HL-60 (cell line): ENCODE measurements at places on chromosomes 7 and 10.

DNA sequence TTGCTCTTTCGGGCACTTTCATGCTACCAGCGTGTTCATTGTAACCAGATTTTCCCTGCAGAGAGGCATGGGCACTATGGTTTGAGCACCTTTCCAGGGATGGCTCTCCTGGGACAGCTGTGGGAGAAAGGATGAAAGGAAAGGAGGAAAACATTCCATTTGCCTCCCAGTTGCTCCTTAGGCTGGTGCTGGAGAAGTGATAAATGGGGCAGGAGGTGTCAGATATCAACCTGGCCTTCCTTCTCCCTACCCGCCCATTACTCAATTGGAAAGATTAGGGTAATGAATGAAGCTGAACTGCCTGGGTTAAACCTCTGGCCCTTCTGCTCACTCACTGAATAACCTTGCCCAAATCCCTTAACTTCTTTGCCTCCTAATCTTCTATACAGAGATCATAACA is 228.4 kb downstream of the PLXNA4 start:
- no peak for DNase-seq

- no peak for DNase-seq
Measured at GRCh38 chr7:67724435-67724834, 727.8 kb downstream of the TYW1 start.

DNA sequence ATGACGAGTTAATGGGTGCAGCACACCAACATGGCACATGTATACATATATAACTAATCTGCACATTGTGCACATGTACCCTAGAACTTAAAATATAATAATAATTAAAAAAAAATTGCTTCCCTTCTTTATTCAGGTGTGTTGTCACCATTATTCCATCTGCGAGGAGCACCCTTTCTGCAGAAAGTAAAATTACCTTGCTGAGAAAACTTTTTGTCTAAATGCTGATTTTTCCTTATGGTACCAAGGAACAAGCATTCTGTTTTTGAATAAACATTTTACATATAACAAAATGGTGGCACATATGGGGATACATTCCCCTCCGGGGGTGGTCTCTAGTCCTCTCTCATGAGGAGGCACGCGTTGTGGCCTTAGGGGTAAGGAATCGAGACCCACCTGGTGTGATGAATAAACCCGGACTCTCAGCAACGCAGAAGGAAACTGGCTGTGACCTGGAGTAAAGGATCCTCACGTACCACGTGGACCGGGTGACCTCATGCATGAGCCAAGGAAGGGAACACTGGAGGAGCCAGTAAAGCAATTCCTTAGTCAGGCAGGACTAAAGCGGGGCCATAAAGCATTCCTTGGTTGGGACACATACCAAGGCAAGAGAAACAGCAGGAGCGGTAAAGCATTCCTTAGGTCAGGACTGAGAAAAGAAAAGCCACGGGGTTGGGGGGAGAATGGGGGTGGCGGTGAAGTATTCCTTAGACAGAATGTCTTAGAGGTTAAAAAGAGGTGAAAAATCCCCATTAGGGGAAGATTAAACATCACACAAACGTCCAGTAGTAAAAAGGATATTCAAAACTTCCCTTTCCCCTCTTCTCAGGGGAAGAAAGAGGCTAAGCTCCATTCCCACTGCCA is 20.8 kb upstream of the OPTN start:
- no peak for DNase-seq

DNA sequence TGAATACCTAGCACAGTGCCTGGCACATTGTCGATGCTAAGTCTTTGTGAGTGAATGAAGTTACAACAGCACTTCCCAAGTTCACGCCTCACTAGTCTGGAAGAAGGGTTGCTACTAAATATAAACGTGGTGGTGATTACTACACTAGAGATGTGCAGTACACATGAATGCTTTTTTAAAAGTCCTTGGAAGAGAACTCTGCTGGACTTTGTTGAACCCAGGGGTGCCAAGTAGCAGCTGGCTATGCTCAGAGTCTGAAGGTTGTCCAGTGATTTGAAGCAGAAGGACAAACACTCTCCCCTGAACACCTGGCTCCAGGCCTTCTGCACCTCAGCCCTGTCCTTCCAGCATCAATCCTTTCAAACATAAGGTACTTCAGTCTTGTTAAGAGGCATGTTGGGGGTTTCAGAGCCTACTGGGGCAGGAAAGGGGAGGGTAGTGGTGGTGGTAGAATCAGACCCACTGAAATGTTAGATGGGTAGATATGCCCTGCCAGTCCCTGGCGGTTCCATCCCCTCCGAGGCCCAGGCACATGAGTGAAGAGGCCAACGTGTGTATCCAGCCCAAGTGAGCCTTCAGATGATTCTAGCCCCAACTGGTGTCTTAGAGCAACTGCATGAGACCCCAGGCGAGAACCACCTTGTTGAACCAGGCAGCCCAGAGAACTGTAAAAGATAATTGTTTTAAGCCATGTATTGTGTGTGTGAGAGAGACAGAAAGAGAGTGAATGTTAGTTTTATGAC is 94.4 kb downstream of the TAX1BP1 start:
- no peak for DNase-seq

DNA sequence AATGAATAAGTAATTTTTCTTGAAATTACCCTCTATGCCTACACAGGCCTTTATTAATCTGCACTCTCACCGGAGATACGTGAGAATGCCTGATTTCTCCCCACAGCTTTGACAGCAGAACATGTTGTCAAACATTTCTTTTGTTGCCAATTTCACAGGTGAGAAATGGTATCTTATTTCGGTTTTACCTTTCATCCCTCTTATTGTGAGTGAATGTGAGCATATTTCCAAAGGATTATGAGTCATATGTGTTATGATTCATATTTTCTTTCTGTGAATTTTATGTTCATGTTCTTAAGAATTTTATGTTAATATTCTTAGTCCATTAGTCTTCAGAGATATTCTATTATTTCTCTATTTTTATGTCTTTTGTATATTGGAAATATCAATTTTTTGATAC is 965.1 kb downstream of the CCSER2 start:
- DNase-seq = no peak

DNA sequence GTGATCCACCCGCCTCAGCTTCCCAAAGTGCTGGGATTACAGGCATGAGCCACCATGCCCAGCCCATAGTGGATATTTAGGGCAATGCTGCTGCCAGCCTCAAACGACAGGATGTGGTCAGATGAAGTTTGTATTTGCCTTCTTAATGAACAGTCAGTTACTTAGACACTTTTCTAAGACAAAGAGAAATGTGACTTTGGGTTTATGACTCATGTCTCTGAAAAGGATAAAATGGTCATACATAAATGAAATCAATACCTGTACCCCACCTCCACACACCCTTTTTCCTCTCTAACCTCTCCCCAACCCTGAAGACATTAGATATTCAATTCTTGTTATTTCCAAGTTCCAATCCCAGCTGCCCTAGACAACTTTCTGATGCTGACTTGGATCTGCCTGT is 109.3 kb upstream of the INSIG1 start:
- no peak for DNase-seq

- no peak for DNase-seq
Measured at GRCh38 chr7:27235387-27236311, 7.0 kb upstream of the EVX1 start.

DNA sequence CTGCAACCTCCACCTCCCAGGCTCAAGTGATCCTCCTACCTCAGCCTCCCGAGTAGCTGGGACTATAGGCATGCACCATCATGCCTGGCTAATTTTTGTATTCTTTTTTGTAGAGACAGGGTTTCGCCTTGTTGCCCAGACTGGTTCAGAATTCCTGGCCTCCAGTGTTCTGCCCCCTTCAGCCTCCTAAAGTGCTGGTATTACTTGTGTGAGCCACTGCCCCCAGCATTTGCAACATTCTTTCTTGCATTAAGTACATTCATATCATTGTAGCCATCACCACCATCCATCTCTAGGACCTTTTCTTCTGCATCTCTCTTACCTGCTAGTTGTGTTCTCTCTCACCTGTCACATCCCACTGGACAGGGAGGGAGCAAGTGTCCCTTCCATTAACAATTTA is 35.5 kb upstream of the HYAL4 start:
- no peak for DNase-seq

DNA sequence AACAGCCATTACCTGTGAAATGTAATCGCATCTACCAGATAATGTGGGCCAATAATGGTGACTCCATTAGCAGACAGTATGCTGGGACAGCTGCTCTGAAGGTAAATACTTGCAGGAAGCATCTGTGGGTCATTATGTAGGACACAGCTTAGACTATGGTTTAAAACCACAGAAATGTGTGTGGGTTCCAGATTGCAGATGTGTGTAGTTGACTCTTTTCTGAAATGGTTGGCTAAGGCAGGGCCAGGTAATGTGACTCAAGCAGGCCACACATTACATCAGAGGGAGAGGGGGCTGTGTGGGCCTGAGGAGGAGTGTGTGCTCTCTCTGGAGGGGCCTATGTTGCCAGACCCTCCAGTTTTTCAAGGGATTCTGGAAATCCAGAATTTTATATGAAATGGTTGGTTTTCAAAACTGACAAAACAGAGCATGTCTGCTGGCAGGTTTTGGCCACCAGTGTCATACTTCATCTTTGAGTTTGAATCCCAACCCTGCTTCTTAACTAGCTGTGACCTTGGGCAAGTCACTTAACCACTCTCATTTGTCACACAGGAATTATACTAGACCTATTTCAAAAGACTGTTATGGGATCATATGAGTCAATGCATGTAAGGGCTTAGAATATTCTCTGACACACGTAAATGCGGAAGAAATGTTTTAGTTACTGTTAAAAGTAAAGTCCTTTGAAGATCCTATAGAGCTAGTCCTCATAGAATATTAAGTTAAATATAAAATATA is 64.5 kb downstream of the MCMBP start:
- DNase-seq = no peak

- no peak for DNase-seq
Measured at GRCh38 chr10:62046522-62047227, 145.2 kb downstream of the ARID5B start.

GRCh38 chr7:74290553-74290950 is 1.3 kb downstream of the CLIP2 start:
- DNase-seq = no peak

- DNase-seq = no peak
Measured at GRCh38 chr7:37145682-37146081, 303.0 kb downstream of the ELMO1 start.

DNA sequence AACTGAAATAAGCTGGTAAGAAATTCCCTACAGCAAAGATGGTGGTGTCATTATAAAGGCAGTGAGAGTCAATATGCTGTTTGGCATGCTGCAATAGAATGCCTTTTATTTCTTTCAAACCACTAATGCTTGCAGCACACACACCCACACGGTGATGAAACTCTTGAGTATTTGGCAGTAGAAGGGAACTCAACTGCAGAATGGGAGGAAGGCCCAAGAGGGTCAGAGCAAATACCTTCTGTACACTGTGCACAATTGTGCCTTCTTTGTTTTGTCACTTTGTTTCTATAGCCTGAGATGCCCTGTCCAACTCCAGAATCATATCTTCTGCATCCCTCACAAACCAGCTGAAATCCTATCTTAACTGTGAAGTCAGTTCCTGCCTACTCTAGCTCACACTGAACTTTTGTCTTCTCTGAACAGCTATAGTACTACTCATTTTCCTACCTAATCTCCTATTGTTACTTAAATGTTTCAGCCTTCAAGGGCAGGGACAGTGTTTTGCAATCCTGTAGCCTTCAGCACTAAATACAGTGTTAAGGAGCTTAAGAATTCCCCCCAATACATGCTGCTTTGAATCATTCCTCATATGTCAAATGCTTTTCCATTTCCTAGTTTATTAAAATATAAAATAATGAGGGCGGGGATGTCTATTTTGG is 22.2 kb downstream of the MMS19 start:
- DNase-seq = no peak

GRCh38 chr10:107553470-107553869 is 389.0 kb upstream of the SORCS1 start:
- no peak for DNase-seq

GRCh38 chr7:149477494-149478443 is 16.9 kb upstream of the ZNF777 start:
- no peak for DNase-seq

GRCh38 chr10:78371136-78371535 is 337.5 kb downstream of the RPS24 start:
- no peak for DNase-seq

GRCh38 chr10:23459308-23459939 is 20.5 kb downstream of the OTUD1 start:
- DNase-seq = no peak

DNA sequence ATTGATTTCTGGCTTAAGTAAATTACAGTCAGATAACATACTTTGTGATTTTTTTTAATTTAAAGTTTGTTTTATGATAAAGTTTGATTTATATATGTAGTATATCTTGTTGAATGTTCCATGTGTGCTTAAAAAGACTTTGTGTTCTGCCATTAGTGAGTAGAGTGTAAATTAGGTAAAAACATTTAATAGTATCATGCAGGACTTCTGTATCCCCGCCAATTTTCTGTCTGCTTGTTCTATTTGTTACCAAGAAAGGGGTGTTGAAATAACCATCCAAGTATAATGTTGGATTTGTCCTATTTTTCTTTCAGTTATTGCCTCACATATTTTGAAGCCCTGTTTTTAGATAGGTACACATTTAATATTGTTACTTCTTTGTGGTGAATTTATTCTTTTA is 172.1 kb downstream of the CAMK1D start:
- DNase-seq = no peak

GRCh38 chr10:95601116-95601719 is 40.0 kb upstream of the SORBS1 start:
- DNase-seq = peak; percentile 33

DNA sequence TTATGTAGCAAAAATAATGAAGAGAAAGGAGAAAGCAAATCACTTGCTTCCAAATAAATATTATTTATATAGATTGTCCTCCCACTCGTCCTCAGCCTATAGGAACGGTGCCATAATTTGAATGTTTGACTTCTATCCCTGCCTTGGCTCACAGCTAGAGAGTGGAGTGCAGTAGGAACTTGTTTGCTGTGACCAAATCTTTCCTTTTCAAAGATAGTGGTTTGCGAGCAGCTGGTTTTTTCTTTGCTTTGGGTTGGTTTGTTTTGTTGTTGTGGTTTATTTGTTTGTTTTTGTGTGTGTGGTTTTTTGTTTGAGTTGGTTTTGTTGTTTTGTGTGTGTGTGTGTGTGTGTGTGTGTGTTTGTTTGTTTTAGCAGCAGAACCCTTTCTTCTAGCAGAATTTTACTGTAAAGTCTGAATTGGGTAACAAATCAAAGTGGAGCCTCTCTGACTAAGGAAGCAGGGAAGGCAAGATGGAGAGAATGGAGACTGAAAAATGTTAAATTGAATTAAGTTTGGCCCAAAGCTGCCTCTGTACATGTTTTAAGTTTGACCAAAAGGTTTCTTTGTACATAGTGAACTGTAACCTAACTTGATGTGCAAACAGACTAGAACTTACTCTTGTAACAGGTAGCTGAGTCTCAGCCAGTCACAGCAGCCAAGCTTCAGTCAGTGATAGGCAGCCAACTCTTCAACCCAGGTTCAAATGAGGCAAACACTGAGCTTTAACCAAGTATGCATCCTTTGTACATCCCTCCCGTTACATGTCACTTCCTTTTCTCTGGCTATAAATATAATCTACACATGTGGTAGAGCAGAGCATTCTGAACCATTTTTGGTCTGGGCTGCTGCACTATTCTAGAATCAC is 149.5 kb upstream of the LRGUK start:
- no peak for DNase-seq
